ENCODE measurements at places on chromosomes 2 and 18.

DNA sequence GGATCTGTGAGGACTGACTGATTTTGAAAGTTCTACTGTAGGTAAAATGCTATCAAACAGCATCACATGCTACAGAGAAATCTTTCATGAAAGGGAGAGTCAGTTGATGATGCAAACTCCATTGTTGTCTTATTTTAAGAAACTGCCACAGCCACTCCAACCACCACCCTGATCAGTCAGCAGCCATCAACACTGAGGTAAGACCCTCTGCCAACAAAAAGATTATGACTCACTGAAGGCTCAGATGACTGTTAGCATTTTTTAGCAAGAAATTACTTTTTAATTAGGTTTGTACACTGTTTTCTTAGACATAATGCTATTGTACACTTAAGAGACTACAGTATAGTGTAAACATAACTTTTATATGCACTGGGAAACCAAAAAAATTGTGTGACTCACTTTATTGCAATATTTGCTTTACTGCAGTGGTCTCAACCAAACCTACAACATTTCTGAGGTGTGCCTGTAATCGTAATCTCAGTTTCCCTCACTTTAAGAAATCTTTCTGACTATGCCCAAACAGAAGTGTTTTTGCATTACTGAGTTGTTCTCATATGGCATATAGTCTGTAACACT lies 42.8 kb downstream of the METTL8 start:
- no peak for DNase-seq

DNA sequence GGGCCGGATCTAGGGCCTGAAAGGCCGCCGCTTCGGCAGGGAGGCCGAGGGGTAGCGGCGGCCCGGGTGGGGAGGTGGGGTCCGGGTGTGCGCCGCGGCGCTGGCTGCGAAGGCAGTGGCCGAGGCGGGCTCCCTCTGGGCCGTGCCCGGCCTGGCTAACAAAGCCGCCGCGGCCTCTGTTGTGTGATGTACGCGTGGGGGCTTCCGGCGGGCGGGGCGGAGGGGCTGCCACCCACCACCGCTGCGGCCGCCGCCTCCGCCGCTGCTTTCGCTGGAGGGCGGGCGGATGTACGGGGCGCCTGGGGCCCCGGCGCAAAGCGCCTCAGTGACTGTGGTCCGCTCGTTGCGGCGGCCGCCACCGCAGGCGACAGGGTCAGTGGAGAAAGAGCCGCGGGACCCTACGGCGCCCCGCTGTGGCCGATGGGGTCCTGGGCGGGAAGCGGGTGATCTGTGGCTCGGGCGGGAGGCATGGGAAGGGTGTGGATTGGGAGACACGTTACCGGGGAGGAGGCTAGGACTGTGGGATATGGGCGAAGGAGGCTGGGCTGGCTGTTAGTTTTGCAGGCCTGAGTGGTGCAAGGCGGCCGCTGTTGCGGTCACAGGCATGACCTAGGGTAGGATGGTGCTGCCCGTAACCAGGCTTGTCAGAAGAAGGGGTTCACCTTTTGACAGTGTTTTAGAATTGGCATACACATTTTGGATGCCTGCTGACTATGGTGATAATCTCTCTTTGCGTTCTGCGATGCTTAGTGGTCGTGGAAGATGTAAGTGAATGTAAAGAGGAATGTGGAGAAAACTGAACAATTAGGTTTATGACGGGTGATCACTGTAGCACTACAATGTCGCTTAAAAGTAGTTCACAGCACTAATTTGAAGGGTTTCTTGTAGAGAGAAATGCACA lies 662 bp downstream of the BZW1 start:
- no peak for DNase-seq

DNA sequence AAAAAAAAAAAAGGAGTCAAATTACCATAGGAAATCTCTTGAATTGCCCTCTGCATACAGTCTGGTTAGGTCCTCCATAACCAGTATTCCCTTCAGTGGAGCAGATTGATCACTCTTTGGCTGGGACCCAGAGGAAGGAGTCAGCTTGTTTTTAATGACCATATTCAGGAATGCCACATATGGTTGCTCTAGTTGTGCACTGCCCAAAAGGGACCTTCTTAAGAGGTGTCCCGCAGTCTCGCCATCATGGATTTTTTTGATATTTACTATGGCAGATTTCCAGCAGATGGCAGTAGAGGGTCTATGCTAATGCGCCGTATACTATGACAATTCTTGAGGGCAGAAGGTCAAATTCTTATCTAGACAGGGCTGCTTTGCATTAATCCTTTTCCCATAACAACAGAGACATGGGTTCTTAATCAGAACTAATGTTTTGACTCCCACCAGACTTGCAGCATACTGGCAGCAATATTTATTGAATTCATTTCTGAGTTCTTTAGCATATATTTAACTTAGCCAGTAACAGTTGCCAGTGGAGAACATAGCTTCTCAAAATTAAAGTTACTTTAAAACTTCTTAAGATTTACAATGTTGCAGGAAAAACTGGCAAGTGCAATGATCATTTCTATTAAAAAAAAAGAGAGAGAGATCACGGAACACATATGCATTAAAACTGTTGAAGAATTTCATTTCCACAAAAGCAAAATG lies 31.8 kb upstream of the INPP4A start:
- peak; percentile 84 for DNase-seq

DNA sequence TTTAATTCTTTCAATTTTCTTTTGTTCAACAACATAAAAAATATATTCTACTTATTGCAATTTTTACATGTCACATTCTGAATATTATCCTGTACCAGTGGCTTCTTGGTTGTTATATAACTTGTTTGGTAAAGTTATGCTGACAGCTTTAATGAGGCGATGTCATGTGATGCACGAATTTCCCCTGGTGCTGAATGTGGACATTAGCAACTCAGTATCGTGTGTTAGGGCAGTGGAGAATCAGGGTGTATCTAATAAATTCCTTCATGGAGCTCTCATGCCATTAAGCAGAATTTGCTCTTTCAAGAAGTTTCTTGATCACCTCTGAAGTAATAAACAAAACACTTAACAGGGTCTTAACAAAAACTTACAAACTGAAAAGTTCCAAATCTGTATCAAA lies 99.6 kb upstream of the DNMT3A start:
- no peak for DNase-seq

DNA sequence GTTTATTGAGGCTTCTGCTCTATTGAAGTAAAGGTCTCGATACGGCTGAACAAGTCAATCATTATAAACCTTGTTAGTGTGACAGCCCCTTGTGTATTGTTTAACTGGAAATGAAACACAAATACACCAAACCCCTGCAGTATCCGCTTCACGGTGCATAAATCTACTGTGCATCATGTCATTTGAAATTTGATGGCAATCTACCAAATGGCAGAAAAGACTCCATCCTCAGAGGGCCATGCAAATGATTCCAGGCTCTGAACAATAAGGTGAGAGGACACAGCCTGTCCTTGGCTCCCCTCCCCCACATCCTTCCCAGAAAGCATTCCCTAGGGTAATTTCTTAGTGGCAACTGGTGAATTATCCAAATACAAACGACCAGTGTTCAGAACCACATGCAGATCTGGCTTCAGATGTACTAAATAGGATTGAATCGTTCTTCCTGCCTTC lies 80.6 kb downstream of the ADCYAP1 start:
- peak; percentile 86 for DNase-seq

DNA sequence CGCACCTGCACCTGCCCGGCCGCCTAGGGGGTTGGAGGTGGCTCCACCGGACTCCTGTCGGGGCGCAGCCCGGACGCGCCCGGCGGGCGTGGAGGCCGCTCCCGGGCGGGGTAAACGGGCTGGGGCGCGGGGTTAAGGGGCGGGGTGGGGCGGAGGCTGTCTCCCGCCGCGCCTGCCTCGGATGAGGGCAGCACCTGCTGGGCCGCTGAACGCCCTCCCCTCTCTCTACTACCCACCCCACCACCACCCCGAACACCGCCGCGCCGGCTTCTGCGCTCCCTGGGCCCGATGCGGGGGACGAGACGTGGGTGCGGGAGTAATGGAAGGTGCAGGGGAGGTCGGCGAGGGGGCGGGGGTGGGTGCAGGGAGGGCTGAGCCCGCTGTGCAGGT lies 224.8 kb upstream of the ID2 start:
- DNase-seq: no peak

DNA sequence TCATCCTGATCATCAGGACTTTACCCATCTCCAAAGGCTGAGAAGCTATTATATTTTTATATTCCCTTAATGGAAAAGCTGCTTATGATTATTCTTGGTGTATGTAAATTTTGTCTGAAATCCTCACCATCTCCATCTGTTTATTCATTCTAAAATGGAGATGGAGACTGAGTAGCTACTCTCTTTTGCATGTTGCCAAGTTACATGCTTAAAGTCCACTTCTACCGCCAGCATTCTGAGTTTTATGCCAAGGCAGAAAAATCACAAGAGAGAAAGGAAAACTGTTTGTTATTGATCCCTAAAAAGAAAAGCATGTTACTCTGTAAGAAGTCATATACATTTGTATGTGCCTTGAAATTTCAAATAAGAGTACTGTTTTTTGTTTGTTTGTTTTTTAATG lies 94.4 kb upstream of the NOSTRIN start:
- DNase-seq: no peak

- no peak for DNase-seq
Measured at GRCh38 chr18:59180150-59180845, 39.7 kb upstream of the GRP start.

GRCh38 chr2:70961648-70961994 lies 16.8 kb upstream of the ANKRD53 start:
- no peak for DNase-seq

GRCh38 chr2:12008425-12009061 lies 262.1 kb downstream of the LPIN1 start:
- no peak for DNase-seq

DNA sequence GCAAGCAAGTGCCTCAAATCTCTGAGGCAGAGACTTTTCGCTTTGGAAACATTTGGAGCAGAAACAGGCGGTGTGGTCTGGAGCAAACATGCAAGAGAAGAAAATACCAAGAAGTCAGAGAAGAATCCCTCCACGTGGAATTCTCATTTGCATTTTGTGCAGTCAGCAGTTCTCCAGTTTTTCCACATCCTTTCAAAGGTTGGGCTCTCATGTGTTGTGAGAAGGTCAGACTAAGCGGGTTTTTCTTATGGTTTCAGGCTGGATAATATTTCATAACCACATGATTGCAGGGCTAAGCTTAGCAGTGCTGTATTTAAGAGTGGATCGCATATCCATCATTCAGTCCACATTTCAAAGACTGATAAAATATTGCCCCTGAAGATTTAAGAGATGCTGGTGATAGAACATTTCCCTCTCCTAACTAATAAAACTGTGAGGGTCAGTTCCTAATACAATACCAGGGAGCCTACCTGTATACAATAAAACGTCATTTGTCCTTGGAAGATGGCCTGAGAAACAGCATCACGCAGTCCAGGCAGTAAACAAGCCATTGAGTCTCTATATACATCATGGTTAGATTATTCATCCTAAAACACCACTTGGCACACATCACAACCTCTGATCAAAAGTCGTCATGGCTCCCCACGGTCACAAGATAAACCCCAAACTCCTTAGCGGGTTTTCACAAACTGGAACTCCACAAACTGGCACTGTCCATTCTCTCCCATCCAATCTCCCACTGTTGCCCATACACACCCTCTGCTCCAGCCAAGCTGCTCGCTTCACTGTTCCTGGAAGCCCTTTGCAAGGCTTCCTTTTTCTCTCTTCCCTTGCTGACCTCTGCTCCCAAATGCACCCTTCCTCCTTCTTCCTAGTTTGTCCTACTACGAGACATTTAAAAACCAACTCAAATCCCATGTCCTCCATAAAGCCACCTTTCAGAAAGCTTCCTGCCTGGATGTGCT lies 31.5 kb downstream of the ANKRD44 start:
- DNase-seq: no peak

DNA sequence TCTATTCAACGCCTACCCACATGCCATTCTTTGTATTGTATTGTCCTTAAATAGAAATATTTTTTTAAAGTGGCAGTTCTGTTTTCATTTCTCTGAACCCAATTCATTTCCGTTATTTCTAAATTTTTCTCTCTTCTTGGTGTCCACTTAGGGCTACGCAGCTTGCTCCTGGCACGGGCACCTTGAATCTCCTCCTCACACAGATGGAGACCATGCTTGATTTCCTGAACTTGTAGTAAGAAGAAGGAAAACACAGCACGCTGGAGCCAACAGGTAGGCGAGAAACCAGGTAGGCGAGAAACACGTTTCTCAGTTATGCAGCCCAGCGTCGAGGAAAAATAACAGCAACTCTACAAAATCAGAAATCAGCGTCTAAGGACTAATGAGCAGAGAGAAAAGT lies 428.9 kb downstream of the STK39 start:
- no peak for DNase-seq

DNA sequence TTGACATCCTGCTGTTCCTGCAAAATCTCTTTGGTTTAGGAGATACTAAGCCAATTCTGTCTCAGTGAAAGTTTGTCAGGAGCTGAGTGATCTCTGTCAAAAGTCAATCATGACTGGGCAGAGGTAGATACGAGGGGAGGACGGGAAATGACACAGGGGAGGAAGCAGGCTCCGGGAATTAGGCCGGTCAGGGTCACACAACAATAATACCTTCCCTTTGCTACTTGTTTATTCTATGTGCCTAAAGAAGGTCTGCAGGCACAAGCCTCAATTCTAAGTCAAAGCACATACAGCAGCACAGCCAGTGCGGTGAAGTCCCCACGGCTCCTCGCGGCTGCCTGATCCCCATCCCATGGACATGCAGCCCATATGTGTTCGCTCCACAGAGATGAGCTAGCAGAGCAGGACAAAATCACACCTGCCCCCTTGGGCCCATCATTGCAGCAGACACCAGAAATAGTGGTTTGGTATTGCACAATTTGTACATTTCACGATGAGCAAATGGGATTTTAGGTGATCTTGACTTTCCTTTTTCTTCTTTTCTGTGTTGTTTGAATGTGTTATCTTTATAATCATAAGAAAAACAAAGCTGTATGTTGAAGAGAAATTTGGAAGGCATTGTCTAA lies 141.4 kb downstream of the VAPA start:
- DNase-seq: no peak

DNA sequence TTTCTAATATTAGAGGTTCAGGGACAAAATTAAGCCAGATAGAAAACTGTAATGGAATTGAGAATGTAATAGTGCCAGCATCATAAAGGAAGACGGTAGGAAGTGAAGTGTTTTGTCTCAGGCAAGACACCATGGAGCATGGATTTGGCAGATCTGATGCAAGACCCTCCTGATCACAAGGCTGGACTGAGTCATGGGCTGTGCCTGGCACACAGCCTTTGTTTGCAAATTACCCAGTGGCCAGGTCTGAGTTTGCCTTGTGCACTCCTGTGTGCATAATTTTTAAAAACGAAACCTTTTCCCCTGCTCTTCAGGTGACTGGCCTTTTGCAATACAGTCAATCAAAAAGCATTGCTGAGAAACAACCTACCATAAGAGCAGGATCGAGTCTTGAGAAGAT lies 2.0 kb upstream of the UPP2 start:
- no peak for DNase-seq

GRCh38 chr18:60446821-60447220 lies 74.2 kb upstream of the MC4R start:
- DNase-seq: no peak

DNA sequence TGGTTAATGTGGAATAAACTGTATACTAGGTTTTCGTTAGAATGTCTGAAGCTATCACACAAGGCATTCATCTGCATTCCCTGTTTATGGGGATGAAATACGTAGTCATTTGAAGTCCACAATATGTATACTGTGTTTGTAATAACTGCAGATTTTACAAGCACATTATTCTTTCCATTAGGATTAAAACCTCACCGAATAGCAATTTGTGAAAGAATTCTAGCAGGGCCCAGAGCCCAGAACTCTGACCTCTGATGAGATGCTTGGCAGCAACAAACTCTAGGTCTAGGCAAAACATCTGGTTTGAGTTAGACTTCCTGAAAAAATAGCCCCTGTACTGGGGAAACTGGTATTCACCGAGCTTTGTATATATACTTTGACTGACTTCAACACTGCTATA lies 158.2 kb downstream of the SRBD1 start:
- no peak for DNase-seq

GRCh38 chr2:36562973-36563532 lies 34.9 kb downstream of the FEZ2 start:
- DNase-seq: no peak
